ENCODE measurements at places on chromosomes 11 and 22.
A peak's percentile ranks its signal among the peaks of the same experiment; 100 is the strongest.

DNA sequence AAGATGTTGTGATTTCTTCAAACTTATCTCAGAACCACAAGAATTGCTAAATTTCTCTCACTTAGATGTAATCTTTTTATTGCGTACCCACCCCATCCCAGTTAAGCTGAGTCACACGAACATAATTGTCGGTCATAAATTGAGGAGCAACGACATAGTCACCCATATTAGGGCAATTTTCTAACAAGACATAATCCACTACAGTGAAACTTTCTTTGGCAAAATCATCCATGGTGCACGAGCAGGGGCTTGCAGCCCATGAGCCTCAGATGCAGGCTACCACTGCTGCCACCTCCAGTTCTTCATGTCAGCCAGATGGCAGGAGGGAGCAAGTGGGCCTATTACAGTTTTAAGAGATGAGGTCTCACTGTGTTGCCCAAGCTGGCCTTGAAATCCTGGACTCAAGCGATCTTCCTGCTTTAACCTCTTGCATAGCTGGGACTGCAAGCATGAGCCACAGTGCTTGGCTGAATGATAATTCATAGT, 70.3 kb upstream of the GRK2 start:
- DNase-seq, result no peak

- no peak for DNase-seq
Measured at GRCh38 chr11:81852896-81853295, 880.8 kb downstream of the FAM181B start.

DNA sequence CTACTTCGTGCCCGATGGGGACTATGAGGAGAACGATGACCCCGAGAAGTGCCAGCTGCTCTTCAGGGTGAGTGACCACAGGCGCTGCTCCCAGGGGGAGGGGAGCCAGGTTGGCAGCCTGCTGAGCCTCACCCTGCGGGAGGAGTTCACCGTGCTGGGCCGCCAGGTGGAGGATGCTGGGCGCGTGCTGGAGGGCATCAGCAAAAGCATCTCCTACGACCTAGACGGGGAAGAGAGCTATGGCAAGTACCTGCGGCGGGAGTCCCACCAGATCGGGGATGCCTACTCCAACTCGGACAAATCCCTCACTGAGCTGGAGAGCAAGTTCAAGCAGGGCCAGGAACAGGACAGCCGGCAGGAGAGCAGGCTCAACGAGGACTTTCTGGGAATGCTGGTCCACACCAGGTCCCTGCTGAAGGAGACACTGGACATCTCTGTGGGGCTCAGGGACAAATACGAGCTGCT, 751 bp downstream of the FIBIN start:
- DNase-seq, result no peak

DNA sequence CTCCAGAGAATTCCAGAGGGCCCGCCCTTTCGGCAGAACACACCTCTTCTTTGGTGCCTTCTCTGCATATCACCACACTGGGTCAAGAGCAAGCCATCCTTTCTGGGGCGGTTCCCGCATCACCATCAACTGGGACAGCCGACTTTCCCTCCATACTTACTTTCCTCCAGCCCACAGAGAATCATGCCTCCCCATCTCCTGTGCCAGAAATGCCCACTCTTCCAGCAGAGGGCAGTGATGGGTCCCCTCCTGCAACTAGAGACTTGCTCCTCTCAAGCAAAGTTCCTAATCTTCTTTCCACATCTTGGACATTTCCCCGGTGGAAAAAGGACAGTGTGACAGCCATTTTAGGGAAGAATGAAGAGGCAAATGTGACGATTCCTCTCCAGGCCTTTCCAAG, 157.7 kb downstream of the C11orf91 start:
- no peak for DNase-seq

DNA sequence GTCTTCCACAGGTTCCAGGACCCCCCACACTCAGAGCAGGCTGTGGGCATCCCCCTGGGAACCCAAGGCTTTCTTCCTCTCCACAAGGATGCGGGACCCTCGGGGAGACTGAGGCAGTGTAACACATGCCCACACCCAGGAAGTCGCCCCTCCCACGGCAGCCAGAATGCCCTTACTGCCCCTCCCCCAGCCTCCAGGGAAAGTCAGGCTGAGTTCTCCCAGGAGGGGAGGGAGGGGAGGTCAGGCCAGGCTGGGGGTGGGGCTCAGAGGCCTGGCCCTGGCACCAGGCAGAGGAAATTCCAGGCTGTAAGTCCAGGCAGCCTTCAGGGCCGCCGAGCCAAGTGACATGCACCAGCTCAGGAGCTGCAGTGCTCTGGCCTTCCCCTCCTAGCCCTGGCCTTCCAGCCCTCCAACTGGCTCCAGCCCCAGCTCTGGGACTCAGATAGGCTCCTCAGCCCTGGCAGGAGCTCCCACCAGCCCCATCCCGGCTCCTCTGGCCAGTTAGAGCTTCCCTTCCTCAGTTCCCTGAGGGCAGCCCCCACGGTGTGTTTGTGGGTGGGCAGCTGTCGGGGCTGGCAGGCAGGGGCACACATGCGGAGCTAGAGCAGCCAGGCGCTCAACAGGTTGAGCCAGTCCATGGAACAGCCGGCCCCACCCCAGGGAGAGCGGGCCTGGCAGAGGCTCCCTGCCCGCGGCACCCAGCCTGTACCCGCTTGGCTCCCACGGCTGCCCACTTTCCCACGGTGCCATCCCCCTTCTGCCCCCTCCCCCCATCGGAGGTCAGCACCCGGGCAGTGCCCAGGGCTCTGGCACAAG, 3.6 kb downstream of the BCL9L start:
- no peak for DNase-seq

- no peak for DNase-seq
Measured at GRCh38 chr11:113908098-113908497, 3.5 kb downstream of the HTR3B start.

DNA sequence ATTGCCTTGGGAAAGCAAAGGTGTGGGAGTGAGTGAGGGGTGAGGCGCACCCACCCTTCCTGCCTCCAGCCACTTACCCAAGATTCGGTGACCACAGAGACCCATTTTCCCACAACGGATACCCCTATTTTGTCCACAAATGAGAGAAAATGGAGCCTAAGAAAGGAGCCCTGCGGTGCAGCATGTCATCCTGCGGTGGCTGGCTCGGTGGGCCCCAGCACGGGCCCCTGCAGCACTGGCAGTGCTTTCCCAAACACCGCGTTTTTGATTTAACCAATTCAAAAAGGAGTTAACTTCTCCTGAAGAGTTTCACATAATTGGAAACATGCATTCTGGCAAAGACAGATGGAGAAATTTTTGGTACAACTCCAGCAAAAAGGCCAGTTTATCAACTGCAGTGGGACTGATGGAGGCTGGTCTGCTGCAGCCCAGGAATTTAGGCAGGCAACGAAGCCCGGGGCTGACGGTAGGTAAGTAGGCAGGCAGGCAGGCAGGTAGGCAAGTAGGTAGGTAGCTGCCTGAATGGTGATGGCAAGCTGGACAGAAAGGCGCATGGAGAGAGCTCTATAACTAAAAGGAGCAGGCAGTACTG, 84.2 kb downstream of the FDX1 start:
- no peak for DNase-seq

DNA sequence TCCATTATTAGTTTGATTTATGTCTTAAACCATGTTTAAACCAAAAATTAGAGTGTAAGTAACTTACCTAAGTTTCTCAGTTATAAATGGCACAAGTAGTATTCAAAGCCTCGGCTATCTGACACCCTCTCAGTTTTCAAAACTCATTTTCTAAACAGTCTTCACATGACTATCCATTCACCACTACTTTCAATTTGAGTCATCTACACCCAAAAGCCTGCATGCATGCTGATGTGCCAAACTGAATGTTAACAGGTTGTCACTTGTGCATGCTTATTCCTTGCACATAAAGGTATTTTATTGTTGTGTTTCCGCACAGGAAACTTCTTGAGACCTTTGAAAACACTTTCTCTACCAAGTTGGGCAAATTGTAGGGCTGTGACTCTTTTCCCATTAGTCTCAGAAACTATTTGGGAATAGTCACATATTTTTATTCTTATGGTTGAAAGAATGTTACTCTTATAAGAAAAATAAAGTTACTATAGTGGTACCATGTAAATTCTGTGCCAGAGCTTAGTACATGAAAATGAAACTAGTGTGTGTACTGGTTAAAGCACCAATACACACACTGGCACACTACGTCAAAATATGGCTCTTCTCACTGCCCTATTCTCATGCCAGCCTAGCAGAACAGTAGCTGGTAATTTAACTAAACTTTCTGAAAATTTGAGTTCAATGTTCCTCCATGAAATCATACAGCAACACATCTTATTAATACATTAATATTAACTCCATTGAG, 2.2 kb upstream of the OR51E2 start:
- DNase-seq, result no peak

DNA sequence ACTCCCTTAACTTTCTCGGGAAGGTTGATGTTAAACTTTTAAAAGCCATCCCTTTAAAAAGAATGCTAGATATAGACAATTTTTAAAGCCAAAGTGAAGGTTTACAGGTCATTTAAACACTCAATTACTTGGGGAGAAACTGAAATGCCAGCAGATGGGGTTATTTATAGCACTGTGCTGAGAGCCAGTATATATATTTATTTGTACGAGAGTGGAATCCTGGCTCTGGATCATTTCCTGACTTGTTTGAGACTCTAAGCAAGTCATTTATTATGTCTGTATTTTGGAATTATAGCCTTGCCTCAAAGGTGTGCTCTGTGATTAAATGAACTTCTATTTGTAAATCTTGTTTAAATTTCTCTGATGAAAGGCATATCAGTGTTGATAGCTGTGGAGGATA, 6.8 kb upstream of the ZBED5 start:
- no peak for DNase-seq

DNA sequence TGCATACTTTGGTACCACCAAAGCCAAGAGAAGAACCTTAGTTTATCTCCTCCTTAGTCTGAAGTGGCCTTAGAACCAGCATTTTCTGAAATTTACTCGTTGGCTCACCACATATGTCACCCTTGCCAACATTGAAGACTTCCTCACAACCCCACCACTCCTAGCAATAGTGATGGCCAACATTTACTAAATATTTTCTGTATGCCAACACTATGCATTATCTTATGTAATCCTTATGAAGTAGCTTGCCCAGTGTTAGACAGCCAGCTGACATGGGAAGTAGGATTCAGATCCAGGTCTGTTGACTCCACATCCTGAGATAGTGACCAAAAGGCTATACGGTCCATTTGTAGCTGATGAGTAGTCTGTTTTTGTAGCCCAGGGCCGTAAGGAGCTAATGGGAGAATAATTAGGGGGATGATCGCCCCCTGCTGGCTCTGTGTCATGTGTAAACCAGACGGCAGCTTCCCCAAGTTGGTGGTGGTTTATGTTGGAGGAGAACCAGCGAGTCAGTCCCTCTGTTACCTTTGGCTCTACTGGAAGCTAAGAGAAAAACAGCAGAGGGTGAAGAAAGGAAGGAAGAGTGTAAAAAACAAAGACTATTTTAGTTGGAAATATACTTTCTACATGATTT, 120.5 kb upstream of the RASSF10 start:
- peak; percentile 39 for DNase-seq

DNA sequence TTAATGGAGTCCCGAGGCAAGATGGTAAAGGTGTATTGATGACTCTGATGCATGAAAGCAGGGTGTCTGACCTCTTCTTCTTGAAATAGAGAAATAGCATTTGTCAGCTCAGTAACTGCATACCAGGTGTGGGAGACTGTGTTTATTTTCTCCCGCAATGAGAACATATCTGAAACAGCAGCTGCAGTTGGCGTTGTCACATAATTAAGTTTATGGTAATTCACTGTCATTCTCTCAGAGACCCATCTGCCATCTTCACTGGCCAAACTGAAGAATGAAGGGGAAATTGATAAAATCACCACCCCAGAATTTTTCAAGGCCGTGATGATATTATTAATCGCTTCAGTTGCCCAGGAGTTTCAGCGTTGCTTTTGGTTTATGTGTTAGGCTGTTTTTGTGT, 20.1 kb upstream of the MCHR1 start:
- DNase-seq, result no peak

DNA sequence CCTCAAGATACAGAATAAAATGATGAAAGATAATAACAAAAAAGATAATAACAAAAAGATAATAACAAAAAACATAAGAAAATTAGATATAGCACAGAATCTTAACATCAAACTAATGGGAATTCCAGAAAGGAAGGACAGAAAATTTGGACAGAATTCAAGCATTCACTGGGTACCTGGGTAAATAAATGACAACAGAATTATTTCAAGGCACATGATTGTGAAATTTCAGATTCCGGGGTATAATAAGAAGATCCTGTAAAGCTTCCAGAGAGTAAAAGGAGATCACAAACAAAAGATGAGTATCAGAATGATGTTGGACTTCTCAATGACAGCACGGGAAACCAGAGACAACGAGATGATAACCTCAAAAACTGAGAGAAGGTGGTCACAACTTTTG, 42.1 kb upstream of the OR9Q1 start:
- DNase-seq, result no peak

DNA sequence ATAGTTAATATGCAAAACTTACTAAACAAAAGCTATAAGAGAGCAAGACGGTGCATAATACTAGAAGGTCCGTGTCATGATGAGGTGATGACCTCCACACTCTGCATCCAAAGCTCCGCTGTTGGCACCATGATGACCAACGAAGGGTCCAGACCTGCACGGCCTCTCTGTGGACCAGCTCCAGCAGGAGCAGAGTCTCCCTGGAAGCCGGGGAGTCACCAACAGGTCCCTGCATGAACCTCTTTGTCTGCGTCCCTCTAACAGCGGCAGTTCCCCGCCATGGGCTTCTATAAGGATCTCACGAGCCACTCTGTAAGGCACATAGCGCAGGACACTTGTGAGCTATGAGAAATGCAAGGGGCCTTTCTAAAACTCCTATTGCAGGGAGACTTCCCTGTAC, 517.3 kb downstream of the BRD1 start:
- no peak for DNase-seq

DNA sequence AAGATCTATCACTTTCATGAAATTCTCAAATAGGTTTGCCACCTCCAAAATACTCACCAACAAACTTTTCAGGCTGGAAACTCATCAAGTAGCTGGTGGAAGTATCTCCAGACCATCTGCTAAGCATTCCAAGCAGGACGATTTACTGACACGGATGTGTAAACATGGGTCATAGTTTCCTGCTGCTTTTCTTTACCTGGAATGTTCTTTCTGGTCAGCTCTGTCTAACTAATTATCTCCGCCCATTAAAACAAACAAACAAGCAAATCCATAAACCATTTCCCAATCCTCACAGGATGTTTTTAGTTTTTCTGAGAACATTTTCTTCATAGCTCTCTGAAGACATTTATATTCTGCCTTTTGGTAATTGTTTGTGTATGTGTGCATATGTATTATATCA, 397.0 kb downstream of the METTL15 start:
- no peak for DNase-seq
